Fibroblast of skin of right quadriceps (primary cell): ENCODE measurements at places on chromosomes 4 and X.

DNA sequence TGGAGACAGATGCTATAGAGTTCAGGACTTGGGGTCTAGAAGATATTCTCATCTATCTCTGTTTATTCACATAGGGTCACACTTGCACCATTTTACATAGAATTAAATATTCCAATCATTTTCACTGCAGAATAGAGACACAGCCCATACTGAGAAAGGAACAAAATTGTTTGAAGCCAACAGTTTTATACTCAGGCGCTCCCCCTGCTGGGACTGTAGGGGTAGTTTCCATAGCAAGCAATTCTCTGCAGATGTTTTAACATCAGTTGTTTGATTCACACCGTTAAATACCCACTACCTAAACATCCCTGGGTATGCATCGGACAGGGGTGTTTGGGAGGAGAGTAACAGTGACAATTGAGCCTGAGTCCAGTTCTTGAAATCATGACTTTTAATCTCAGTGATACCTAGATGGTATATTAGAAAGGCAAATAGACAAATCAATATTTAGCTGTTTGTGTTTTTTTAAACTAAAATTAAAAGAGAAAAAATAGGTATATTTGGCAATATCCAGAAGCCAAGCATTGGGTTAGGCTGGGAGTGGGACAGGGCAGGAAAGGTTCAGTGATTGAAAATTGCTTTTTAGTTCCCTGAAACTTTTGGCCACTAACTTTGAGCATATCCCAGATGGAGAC lies 33.8 kb downstream of the LONRF3 start:
- peak; percentile 1 for DNase-seq

DNA sequence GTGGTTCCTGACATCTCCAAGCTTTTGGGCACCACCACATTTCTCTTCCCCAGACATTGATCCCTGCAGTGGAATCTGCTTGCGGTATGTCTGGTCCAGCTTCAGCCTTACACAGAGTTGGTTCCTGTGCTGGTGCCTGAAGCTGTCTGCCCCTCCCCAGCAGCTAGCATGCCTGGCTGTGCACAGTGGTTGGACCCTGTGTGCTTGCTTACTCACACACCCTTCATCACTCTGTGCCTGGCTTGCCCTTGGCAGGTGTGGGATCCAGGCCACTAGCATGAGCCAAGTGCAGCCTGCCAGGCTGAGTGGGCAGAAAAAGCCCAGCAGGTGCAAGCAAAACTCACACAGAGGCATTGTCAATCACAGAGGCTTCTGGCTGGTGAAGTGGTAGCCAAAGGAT lies 473.8 kb downstream of the ACTRT1 start:
- DNase-seq, result no peak

GRCh38 chrX:124362761-124363160 lies 16.4 kb downstream of the SH2D1A start:
- no peak for DNase-seq

GRCh38 chr4:143336781-143337599 lies at the start of gene GAB1:
Gene GAB1 (plus strand): TSS chr4:143336876. CDS start chr4:143337189, 313 bp downstream.
- DNase-seq, result peak; percentile 79

GRCh38 chr4:102723511-102723910 lies 37.3 kb downstream of the MANBA start:
- peak; percentile 20 for DNase-seq

DNA sequence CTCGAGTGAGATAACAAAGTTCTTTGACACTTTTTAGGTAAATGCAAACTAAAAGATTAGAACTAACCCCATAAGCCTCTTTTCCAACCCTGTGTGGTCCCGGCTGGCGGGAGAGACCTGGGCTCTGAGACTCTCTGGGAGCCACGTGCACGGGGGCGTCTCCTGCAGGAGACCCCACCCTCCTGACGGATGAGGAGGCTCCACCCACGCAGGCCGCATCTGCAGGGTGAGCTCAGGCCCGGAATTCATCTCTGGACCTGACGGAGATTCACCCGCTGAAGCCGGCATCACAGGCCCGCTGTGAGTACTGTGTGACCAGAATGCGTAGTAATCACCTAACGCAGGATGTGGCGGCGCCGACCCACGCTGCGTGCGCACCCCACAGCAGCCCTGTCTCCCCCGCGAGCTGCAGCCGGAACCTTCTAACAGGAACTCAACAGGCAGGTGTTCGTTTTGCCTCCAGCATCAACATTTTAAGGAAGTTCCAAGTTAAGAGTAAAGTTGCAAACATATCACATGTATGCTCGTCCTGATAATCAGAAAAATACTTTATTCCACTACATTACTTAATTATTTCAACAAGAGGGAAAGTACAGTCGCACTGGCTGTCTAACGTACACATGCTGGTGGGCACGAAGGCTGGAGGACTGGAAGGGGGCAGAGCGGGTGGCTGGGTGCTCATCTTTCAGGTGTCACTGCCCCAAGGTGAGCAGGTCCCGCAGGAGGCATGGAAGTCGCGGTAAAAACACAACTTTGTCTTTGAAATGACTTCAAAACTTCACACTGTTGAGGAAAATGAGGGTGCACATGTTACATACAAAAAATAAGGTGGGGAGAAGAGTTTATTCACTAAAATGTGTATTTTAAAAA lies 44.5 kb downstream of the FGFRL1 start:
- DNase-seq, result peak; percentile 38

DNA sequence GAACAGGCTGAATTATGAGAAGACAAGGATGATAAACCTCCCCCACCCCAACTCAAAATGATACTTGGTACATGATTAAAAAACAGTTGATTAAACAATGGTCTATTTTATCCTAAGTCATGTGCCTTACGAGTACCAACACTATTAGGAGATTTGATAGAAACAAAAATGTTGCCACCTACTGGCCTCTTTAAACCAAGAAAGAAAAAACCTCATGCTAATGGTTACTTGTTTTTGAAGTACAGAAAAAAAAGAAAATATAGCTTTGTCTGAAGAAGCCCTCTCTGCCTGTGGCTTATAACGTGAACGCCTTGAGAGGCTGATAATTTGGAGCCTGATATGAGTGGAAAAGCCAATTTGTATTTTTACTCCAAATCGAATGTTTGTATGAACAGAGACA lies 538.2 kb downstream of the DMD start:
- no peak for DNase-seq

DNA sequence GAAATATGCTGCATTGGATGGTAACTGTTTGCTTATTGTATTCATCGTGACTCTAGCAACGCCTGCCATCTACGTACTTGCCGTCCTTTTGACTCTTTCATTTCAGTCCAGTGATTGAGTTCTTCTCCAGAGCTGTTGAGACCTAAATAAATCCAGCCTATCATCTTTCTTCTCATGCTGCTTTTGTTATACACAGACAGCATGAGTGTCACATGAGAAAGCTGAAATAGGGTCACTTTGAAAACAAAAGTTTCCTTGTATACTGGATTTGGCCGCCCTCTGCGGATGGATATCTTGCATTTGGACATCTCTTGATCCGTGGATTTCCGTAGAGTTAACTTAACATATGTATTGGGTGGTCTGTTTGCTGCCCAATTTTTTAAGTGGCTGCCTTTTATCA lies 67.2 kb downstream of the TMPRSS11F start:
- no peak for DNase-seq

DNA sequence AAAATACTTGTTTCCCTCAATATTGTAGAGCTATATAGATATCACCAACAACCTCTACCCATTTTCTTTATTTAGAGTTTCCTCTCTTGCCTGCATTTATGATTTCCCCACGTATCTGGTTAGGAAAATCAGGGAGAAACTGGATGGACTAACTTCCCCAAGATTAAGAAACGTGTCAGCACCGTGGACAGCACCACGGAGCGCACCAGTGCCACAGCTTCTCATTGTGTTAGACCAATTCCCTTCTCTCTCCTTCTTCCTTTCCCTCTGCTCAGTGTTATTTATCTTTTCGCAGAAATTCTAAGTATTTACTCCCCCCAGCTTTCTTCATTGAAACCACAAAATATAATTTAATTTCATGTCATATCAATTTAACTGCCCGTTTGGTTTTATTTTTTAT lies 568.6 kb upstream of the BOD1L1 start:
- DNase-seq, result peak; percentile 54

GRCh38 chr4:168152837-168153500 lies 60.6 kb downstream of the ANXA10 start:
- no peak for DNase-seq

DNA sequence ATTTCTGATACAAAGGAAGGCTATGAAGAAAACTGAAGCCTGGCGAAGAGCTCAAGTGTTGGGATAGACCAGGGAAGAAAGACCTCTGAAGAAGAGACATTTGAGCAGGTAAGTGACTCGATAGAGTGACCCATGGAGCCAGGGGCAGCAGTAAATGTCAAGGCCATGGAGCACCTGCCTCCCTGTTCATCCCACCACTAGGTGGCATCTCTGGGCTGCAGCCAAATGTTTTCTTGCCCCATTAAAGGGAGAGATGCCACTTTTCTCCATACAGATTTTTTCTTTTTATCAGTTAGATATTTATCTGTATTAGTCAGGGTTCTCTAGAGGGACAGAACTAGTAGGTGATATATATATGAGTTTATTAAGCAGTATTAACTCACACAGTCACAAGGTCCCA lies 4.9 kb upstream of the ZNF81 start:
- DNase-seq, result peak; percentile 24

GRCh38 chrX:78687586-78687985 lies 28.5 kb upstream of the RTL3 start:
- no peak for DNase-seq

DNA sequence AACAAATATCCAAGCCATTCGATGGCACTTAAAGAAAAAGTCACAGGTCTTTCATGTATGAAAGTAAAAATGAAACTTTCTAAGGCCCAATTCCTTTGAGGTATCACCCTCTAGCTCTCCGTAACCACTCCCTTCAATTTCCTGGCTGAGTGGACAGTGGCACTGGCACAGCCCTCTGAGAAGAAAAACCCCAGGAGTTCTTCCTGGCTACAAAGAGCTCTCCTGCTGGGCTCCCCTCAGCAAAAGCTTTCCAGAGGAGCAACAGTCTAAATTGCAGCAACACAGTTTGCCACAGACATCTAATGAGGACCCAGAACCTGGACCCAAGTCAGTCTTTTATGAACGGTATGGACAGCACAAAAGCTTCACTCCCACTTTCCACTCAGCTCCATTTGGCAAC lies 71.8 kb downstream of the FUNDC1 start:
- no peak for DNase-seq

GRCh38 chrX:53065104-53065503 lies 16.5 kb downstream of the GPR173 start:
- DNase-seq, result no peak

GRCh38 chr4:96603641-96604040 lies 763.7 kb downstream of the PDHA2 start:
- DNase-seq, result no peak

- no peak for DNase-seq
Measured at GRCh38 chr4:18113710-18114331, 92.3 kb upstream of the LCORL start.

DNA sequence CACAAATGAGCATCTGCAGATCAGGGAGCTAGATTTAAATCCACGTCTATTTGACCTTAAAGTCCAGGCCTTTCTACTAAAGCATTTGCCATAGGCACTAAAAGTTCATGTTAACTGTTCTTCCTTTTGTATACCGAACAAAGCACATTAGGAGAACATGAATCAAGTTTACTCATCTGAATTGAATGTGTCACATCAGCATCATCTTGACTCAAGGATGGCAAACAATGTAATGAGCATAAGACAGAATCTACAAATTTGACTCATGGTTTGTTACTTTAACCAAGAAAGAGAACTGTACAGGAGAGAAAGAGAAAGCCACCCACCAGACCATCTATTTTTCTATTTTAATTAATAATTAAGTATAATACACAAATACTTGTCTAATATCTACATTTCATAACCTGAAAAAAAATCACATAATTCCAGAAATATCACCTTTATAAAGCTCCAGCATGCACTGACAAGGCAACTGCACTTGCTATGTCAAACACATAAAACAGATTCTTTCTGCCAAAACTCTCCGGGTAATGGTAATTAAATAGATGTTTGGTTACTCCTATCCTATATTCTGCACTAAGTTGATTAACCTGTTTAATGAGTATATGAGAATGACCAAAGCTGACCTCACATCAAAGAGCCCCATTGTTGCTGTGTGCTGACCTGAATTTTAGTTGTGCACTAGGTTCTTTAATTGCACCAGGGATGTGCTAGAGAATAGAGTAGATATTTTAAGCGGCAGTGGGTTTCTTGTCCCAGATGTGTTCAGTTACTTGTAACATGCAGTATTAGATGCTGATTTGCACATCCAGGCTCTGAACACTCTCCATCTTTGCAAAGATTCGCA lies 42.5 kb upstream of the LEF1 start:
- peak; percentile 31 for DNase-seq
